ENCODE measurements at places on chromosomes 6 and 20.

DNA sequence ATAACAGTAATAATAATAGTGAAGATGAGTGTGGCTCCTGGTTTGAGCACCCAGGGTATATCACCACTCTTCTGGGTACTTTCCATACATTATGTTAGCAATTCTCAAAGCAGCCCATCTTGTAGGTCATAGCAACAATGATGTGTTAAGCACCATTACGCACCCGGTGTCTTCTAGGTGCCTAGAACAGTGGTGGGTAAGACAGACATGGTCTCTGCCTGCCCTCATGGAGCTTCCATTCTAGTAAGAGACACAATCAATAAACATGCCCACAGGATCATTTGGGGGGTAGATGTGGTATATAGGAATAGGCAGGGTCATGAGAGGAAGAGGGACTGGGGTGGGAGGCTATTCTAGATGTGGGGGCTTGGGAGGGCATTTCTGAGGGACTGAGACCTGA, 21.0 kb upstream of the OCSTAMP start:
- no peaks in the 10 kb centered on the region for H3K36me3 ChIP-seq
- no peak overlapping the region for H3K27ac ChIP-seq

- no peaks in the 10 kb centered on the region for H3K27me3 ChIP-seq
- no peaks in the 10 kb centered on the region for H3K4me1 ChIP-seq
- no peaks in the 10 kb centered on the region for H3K36me3 ChIP-seq
- no peak overlapping the region for H3K27ac ChIP-seq
- H3K4me3 ChIP-seq: no peak overlapping the region
- DNase-seq: no peak
Observed at GRCh38 chr20:16710781-16711180, 19.0 kb upstream of the SNRPB2 start.

DNA sequence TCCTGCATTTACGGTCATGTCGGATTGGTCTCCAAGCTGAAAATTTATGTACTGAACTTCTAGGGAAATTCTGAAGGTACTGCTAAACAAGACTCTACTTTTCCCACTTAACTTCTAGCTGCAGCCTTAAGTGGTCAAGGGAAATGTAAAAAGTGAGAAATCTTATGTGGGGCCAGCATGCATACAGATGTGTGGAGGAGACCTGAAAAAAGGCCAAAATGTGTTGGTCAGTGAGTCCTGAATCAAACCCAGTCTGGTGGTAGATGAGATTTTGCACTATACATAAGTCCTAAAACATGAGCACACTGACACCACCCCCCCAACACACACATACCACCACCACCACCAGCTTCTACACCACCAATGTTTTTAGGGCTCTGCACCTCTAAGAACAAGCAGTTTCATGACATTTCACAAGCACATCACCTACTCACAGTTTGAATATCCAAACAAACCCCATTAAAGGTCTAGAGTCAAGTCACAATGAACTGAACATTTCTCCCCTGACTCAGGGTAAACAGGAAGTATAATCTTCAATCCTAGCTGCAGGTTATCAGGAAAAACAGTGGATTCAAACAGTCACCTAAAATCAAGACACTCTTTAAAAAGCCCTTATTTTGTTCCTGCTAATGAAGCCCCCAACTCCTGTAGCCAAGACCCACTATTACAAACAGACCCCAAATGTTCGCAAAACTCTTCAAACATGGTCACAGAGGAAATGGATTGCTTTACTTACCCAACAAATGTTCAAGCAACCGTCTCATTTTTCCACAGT, 1.6 kb downstream of the ZMYND8 start:
- DNase-seq: no peak
- peaks cover 100% of the 10 kb centered on the region for H3K4me1 ChIP-seq
- H3K4me3 ChIP-seq: peak overlapping the region; percentile 36
- H3K27me3 ChIP-seq: no peaks in the 10 kb centered on the region
- no peaks in the 10 kb centered on the region for H3K36me3 ChIP-seq

GRCh38 chr6:130888246-130888645, 61.0 kb downstream of the SMLR1 start:
- no peaks in the 10 kb centered on the region for H3K27me3 ChIP-seq
- no peaks in the 10 kb centered on the region for H3K36me3 ChIP-seq
- no peak overlapping the region for H3K4me3 ChIP-seq

- DNase-seq: no peak
- H3K27ac ChIP-seq: no peak overlapping the region
- H3K36me3 ChIP-seq: no peaks in the 10 kb centered on the region
Observed at GRCh38 chr6:5164092-5164491, 79.0 kb downstream of the PPP1R3G start.
